ENCODE measurements at places on chromosomes 5 and 9. TPM values are rescaled to one million over a fixed set of nuclear protein-coding genes. Genes with fewer than 3 reads are reported as not detected.

The KLF9 gene
- 18.1 TPM for total RNA-seq

The SCGB3A2 gene
- not detected for total RNA-seq

GRCh38 chr5:155689406-155689805 lies 637.6 kb upstream of the SGCD start:
- no peak for DNase-seq

DNA sequence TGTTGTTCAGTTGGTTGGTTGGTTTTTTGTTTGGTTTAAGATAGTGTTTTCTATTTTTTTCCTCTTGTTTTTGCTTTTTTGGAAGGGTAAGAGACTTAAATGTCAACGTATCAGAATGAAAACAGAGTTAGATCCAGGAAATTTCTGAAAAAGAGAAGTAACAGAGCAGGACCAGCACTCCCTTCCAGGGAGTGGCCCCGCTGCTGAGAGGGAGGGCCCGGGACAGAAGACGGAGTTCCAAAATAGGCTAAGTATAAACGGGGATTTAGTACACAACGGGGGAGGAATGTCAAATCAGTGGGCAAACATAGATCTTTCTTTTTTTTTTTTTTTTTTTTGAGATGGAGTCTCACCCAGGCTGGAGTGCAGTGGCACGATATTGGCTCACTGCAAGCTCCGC lies 92.7 kb upstream of the RUFY1 start:
- no peak for DNase-seq

DNA sequence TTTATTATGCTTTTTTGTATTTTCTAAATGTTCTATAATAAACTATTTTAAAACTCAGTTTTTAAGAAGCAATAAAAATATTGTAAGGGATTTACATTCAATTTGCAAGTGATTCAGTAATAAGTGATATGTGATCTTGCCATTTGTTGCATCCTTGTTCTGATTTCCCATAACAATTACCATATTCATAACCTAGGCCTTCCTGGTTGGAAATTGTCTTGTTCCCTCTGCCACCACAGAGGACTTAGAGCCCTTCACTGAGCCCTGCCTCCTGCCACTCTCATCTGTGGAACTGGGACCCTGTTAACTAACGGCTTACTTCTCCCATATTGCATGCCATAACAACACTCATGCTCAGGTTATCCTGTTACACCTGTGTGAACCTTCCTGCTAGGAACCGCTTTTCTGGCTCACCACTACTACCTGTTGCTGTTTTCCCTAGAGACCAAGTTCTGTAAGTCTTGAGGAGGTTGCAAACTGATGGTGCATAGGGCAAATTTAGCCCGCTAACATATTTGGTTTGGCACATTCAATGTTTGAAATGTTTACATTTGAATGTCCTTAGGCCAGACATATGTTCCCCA lies 32.9 kb upstream of the DTWD2 start:
- DNase-seq = no peak

DNA sequence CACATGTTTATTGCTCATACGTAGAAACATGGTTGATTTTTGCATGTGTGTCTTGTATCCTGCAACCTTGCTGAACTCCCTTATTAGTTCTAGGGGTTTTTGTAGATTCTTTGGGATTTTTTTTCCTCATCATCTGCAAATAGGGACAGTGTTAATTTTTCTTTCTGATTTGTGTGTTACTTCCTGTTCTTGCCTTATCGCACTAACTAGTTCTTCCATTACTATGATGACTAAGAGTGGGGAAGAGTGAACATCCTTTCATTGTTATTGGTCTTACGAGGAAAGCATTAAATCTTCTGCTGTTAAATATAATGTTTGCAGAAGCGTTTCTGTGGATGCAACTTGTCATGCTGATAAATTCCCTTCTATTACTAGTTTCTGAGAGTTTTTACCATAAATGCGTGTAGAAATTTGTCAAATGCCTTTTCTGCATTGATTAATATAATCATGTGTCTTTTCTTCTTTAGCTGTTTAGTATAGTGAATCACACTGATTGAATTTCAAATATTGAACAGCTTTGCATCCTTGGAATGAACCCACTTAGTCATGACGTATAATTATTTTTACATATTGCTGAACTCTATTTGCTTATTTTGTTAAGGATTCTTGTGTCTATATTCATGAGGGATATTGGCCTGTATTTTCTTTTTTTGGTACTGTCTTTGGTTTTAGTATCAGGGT lies 32.1 kb upstream of the RNF130 start:
- no peak for DNase-seq

The HEMGN gene
- 0.24 TPM for total RNA-seq

- no peak for DNase-seq
These were observed 209.5 kb downstream of the ARHGAP26 start for GRCh38 chr5:142979636-142980035.

The SLCO4C1 gene
- total RNA-seq = 0.22 TPM

- DNase-seq = no peak
These were observed 53.3 kb downstream of the RAPGEF6 start for GRCh38 chr5:131581702-131582101.

The CCDC183 gene
- 0.52 TPM for total RNA-seq

The RORB gene
- total RNA-seq = 0.05 TPM

The OTP gene
- not detected for total RNA-seq

GRCh38 chr5:37876943-37877342 lies 37.1 kb upstream of the GDNF start:
- DNase-seq = no peak
